ENCODE measurements at places on chromosomes 2 and 18.

GRCh38 chr18:30016179-30016578 is 1026.4 kb downstream of the DSC3 start:
- DNase-seq: no peak

- no peak for DNase-seq
Measured at GRCh38 chr2:228417956-228418355, 236.5 kb upstream of the SPHKAP start.

DNA sequence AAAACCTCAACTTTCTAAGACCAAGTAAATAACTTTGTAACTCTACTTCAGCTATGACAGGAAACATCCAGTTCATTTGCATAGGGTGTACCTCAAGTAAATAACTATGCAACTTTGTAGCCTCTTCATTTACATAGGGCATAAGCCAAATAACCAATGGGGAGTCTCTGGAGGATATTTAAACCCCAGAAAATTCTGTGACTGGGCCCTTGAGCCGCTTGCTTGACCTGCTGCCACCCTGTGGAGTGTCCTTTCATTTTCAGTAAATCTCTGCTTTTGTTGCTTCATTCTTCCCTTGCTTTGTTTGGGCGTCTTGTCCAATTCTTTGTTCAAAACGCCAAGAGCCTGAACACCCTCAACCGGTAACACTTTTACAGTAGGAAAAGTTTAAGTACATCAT is 1112.7 kb upstream of the NRXN1 start:
- no peak for DNase-seq

- no peak for DNase-seq
Measured at GRCh38 chr2:101563849-101564248, 88.9 kb upstream of the RFX8 start.

GRCh38 chr2:226673314-226673723 is 126.3 kb downstream of the IRS1 start:
- no peak for DNase-seq

Measured in COR-L47 (cell line).